Activated CD8-positive, alpha-beta memory T cell treated with anti-CD3 and anti-CD28 coated beads for 1 hour (primary cell): ENCODE measurements at places on chromosomes 13 and 19.

DNA sequence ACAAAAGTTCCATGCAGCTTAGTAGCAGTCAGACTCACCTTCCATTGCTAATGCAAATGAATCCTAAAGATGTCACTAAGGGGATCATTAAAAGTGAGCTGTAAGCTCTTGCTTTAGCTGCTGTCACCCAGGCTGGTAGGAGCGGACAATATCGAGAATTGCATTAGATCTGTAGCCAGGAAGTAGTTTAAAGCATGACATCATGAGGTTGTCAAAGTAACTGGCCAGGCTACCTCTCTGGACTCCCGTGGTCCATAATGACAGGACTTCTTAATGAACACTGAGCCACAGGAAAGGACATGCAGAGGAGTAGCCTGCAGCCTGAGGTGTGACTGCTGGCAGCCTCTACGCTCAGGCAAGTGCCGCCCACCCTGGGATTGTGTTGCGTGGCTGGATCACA lies 522.3 kb upstream of the NBEA start:
- DNase-seq = no peak

GRCh38 chr19:50384685-50385535 lies 763 bp downstream of the POLD1 start:
- no peak for DNase-seq

DNA sequence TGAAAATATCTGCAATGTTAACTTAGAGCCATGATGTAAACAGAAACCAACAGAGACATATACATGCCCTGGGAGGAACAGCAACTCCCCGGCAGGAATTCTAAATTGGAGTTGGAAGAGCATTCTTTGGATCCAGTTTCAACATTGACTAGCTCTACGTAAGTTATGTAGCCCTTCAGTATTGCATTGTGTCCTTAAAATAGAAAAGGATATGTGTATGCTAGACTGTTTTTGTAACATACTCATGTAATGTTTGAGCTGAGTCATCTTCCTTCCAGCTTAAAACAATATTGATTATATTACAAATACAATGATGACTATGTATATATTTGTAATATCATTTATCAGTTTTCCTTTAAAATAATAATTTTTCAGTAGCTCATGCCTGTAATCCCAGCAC lies 1422.2 kb upstream of the PCDH20 start:
- DNase-seq = no peak

GRCh38 chr19:54335164-54335563 lies 3.8 kb downstream of the LILRA4 start:
- DNase-seq = no peak

- DNase-seq = no peak
Observed at GRCh38 chr13:91097269-91097668, 250.2 kb upstream of the MIR17HG start.

DNA sequence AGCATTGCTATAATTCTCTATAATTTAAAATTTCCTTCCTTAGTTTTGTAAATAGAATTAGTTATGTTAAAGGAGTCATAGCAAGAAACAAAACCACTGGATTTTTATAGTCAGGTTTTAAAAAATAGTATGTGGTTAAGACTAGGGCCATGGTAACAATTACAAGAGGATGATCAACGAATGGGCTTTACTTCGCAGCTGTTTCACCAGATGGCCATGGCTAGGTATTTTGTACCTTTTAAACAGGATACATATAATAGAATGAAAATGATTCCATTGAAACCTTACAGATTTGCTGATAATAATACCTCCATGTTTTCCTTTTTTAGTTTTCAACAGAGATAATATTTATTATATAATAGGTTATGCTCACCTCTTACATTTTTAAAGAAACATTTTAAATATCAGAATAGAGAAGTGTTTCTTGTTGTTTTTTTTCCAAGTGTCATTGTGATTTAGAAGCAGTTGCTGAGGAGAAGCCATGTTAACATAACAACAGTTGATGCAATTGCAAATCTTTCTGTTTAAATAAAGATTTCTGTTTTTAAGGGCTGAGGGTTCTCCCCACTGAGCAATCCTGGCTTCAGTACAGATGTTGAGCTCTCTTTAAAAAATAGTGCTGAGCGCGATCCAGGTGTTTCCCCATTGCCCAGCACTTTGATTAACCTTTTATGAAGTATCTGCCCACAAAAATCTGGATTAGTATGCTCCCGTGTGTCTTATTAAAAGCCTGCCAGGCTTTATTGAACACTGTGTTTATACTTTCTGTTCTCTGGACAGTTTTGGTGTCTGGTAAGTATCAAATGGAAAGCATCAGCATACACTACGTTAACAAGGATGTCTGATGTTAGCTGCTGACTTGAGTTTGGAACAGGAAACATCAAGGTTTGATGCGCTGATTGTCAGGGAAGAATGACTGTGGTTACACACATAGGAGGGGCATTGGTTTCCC lies 205.3 kb downstream of the HS6ST3 start:
- DNase-seq = no peak

DNA sequence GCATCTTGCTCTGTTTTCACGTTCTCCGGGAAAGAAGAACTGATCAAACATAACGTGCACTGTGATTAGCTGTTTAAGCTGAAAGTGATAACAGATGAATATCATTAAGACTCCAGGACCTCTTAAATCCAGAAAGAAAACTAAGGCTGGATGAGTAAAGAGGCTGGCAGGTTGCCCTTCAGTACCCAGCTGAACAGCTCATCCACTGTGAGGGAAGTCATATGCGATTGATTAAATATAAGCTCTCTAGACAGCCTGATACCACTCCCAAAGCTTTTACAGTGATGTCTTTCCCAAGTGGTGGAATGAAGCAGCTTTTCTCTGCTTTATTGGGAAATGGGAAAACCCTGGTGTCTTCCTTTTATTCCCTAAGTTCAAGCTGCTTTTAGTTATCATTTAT lies 116.9 kb downstream of the EFNB2 start:
- no peak for DNase-seq
